Transverse colon (tissue), 4 donors: ENCODE measurements at places on chromosomes 16 and 17. TPM values are rescaled to one million over a fixed set of nuclear protein-coding genes. Genes with fewer than 3 reads are reported as not detected.

DNA sequence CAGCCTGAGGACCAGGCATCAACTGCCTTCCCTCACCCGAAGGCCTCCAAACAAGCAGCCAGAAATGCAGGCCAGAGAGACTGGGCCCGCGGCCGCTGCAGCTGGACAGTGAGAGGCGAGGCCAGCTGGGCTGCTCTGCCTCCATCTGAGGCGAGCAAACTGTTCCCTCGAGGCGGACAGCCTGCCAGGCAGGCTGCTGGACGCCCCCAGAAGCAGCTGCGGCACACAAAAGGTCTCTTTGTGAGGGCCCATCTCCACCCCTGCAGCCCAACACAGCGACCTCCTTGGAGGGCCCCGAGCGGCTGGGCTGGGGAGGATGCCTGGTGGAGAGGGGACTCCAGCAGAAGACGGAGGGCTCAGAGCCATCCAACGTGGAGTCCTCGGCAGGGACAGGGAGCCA, 4.7 kb downstream of the CORO7 start:
- peak overlapping the region; percentile 62 for H3K27ac ChIP-seq
- H3K4me3 ChIP-seq = no peak overlapping the region
- H3K4me1 ChIP-seq = peaks cover 13% of the 10 kb centered on the region
- H3K27me3 ChIP-seq = no peaks in the 10 kb centered on the region
- H3K36me3 ChIP-seq = no peaks in the 10 kb centered on the region

DNA sequence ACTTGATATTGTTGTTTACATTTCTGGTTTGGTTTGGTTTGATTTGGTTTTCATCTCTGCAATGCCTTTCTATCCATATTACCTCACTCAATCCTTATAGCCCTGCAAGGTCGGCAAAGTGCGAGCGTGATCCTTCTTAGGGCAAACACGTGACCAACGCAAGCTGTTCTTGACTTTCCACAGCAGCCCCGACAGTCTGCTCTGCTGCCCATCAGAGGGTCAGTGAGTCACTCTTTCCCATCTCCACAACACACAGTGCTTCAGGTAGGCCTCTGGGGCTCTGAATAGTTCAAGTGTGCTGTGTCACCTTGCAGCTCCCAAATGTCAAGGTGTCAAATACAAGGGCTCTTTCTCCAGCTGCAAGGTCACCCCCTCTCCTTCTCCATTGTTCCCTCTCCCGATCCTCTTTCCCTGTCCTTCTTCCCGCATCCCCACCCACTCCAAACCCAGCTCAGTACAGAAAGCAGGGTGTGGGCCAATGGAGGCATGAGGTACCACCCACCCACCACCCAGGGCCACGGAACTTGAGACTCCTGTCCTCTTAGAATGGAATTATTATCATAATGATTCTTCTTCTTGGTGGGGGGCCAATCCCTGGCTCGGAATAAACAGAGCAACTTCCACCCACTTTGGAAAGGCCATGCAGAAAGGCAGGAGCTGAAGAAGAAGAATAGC, 139.7 kb downstream of the SLC39A11 start:
- no peaks in the 10 kb centered on the region for H3K4me1 ChIP-seq
- H3K36me3 ChIP-seq = no peaks in the 10 kb centered on the region
- no peak overlapping the region for H3K4me3 ChIP-seq
- DNase-seq = no peak
- H3K27me3 ChIP-seq = no peaks in the 10 kb centered on the region
- no peak overlapping the region for H3K27ac ChIP-seq

- no peaks in the 10 kb centered on the region for H3K4me1 ChIP-seq
- no peak overlapping the region for H3K27ac ChIP-seq
- no peak overlapping the region for H3K4me3 ChIP-seq
Measured at GRCh38 chr17:79183293-79184158, 108.9 kb downstream of the ENGASE start.

- H3K4me3 ChIP-seq = no peak overlapping the region
- H3K36me3 ChIP-seq = no peaks in the 10 kb centered on the region
- H3K27me3 ChIP-seq = no peaks in the 10 kb centered on the region
Measured at GRCh38 chr17:58302919-58303585, 22.3 kb upstream of the MPO start.

- H3K27me3 ChIP-seq = peaks cover 36% of the 10 kb centered on the region
- peaks cover 8% of the 10 kb centered on the region for H3K4me1 ChIP-seq
- peak overlapping the region; percentile 13 for H3K4me3 ChIP-seq
- H3K36me3 ChIP-seq = no peaks in the 10 kb centered on the region
Measured at GRCh38 chr16:87635541-87636049, 33.3 kb downstream of the JPH3 start.

- peak; percentile 56 for DNase-seq
- no peaks in the 10 kb centered on the region for H3K36me3 ChIP-seq
- H3K27me3 ChIP-seq = no peaks in the 10 kb centered on the region
- H3K4me1 ChIP-seq = peaks cover 27% of the 10 kb centered on the region
- no peak overlapping the region for H3K4me3 ChIP-seq
Measured at GRCh38 chr17:75010683-75011400, 1.6 kb upstream of the MRPL58 start.

ATXN1L gene
- 23.8 TPM for total RNA-seq

BAIAP3 gene
- 7.3 TPM for total RNA-seq
